ENCODE measurements at places on chromosomes 6 and 20.

GRCh38 chr6:117463762-117464665 lies 18.5 kb upstream of the DCBLD1 start:
- H3K36me3 ChIP-seq, result no peaks in the 10 kb centered on the region
- no peak for DNase-seq
- H3K27me3 ChIP-seq, result no peaks in the 10 kb centered on the region
- no peak overlapping the region for H3K27ac ChIP-seq
- no peak overlapping the region for H3K4me3 ChIP-seq

DNA sequence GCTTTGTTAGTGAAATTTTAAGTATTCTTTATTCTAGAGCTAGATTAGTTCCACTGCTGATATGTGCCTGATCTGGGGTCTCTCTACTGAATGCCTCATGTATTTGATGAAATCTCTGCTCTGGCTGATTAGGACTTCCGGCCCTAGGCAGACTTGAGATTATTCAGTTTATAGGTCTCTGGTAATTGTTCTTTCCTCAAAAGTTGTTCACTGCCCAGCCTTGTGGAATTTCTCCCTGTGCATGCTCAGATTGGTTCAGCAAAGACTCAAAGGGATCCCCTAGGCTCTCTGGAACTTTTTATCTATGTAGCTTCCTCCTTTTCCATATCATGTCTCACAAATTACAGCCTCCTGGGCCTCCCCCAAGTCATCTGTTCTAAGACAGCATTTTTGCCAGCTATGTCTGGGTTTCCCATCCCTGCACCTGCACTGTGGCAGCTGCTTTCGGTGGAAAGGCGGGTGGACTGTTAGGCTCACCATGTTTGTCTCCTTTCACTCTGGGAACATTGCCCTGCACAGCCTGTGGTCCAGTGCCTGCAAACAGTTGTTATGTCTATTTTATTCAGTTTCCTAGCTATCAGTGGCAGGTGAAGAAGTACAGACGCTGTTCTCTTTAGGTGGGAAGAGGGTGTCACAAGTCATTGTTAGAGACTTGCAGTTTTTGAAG lies 73.7 kb downstream of the RPP40 start:
- DNase-seq, result no peak
- H3K4me1 ChIP-seq, result no peaks in the 10 kb centered on the region
- no peak overlapping the region for H3K4me3 ChIP-seq
- no peaks in the 10 kb centered on the region for H3K27me3 ChIP-seq

- no peaks in the 10 kb centered on the region for H3K27me3 ChIP-seq
- H3K4me3 ChIP-seq, result no peak overlapping the region
- H3K36me3 ChIP-seq, result no peaks in the 10 kb centered on the region
- H3K4me1 ChIP-seq, result no peaks in the 10 kb centered on the region
Measured at GRCh38 chr20:33445881-33446625, 2.5 kb upstream of the SNTA1 start.

DNA sequence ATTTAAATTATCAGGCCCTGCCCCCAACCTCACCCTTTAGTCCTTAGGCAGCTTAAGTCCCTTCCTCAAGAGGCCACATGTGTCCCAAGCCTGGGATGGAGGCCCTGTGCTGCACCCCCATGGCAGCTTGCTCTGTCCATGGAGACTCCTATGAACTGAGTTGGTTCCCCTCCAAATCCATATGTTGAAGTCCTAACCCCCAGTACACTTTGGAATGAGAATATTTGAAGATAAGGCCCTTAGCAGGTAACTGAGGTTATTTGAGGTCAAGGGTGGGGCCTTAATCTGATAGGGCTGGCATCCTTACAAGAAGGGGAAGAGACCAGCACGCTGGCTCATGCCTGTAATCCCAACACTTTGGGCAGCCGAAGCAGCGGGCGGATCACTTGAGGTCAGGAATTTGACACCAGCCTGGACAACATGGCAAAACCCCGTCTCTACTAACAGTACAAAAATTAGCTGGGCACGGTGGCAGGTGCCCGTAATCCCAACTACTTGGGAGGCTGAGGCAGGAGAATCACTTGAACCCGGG lies 6.7 kb upstream of the BEND3 start:
- no peaks in the 10 kb centered on the region for H3K27me3 ChIP-seq
- H3K27ac ChIP-seq, result no peak overlapping the region

DNA sequence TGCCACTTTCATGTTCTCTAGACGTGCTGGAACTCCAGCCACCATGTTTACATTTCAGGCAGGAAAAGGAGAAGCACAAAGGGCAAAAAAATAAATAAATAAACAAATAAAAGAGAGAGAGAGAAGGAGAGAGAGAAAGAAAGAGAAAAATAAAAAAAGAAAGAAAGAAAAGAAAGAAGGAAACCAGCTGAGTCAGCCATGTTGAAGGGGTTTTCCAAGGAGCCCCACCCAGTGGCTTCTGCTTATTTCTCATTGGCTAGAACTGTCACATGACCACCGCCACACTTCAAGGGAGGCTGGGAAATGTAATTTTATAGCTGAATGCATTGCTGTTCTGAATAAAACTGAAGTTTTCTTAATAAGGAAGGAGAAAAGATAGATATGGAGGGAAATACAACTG lies 71.1 kb downstream of the BFSP1 start:
- no peak overlapping the region for H3K4me3 ChIP-seq
- H3K27me3 ChIP-seq, result no peaks in the 10 kb centered on the region
- H3K36me3 ChIP-seq, result no peaks in the 10 kb centered on the region
- H3K27ac ChIP-seq, result no peak overlapping the region

GRCh38 chr6:98958776-98959175 lies 11.0 kb upstream of the FBXL4 start:
- peak; percentile 5 for DNase-seq
- H3K4me3 ChIP-seq, result no peak overlapping the region
- no peaks in the 10 kb centered on the region for H3K36me3 ChIP-seq
- H3K4me1 ChIP-seq, result no peaks in the 10 kb centered on the region

- H3K27ac ChIP-seq, result no peak overlapping the region
- peaks cover 1% of the 10 kb centered on the region for H3K4me1 ChIP-seq
- DNase-seq, result no peak
- H3K36me3 ChIP-seq, result no peaks in the 10 kb centered on the region
Measured at GRCh38 chr20:40291493-40292135, 397.4 kb downstream of the MAFB start.

DNA sequence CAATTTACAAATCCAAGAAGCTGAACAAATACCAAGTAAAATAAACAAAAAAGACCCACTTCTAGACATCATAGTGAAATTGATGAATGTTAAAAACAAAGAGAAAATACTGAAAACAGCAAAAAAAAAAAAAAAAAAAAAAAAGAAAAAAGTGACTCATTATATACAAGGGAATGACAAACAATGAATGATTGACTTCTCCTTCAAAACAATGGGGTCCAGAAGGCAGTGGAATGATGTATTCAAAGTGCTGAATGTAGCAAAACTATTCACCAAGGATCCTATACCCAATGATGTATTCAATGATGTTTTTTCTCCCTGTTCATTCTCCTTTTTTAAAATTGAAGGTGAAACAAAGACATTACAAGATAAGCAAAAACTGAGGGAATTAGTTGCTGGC lies 650.0 kb downstream of the UTRN start:
- H3K4me1 ChIP-seq, result peaks cover 3% of the 10 kb centered on the region
- H3K4me3 ChIP-seq, result no peak overlapping the region
- no peak for DNase-seq
- H3K36me3 ChIP-seq, result no peaks in the 10 kb centered on the region
